ENCODE measurements at places on chromosomes 1 and 21. TPM values are rescaled to one million over a fixed set of nuclear protein-coding genes. Genes with fewer than 3 reads are reported as not detected.

GRCh38 chr1:29412591-29412990 lies 176.3 kb downstream of the PTPRU start:
- DNase-seq: no peak
- H3K27ac ChIP-seq: no peak overlapping the region
- no peak overlapping the region for H3K4me3 ChIP-seq
- H3K27me3 ChIP-seq: no peaks in the 10 kb centered on the region
- no peaks in the 10 kb centered on the region for H3K36me3 ChIP-seq

ETV3L gene
- total RNA-seq: not detected

DNA sequence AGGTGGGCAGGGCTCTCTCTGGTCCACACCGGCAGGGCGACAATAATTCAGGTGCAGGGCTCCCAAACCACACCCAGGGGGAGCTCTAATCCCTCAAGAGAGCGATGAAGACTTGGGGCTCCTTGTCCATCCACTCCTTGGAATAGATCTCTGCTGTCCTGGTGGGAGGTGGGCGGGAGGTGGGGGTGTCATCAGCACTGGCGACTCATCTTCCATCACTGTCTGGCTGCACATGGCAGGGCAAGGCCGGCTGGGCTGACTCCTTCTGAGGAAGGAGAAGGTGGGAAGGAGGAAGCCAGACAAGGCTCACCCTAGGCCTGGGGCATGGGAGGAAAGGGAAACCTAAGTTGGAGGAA lies 29.3 kb downstream of the TNNT2 start:
- H3K4me3 ChIP-seq: no peak overlapping the region
- H3K4me1 ChIP-seq: no peaks in the 10 kb centered on the region
- DNase-seq: no peak

ESRRG gene
- total RNA-seq: 5.4 TPM

AMPD1 gene
- total RNA-seq: not detected

KIF21B gene
- 2.2 TPM for total RNA-seq

GRCh38 chr1:27724961-27725373 lies 794 bp upstream of the FAM76A start:
- H3K36me3 ChIP-seq: peaks cover 12% of the 10 kb centered on the region
- peak overlapping the region; percentile 98 for H3K4me3 ChIP-seq
- no peaks in the 10 kb centered on the region for H3K27me3 ChIP-seq
- peaks cover 27% of the 10 kb centered on the region for H3K4me1 ChIP-seq
- DNase-seq: no peak
- H3K27ac ChIP-seq: peak overlapping the region; percentile 96

DNA sequence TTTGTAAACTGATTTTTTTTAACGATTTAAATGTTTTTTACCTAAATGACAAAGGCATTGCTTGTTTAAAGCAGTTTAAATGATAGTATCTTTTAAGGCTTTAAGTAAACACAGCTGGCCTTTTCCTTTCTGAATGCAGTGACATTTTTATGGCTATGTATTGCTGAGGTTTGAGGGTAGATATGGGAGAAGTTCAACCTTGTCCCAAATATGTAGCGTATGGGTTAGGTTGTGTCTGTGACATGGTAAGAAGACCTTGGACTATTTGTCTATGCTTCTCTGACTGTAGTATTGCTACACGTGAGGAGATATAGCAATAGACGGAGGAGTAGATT lies 32.5 kb downstream of the PKNOX1 start:
- H3K27me3 ChIP-seq: no peaks in the 10 kb centered on the region
- no peak overlapping the region for H3K4me3 ChIP-seq

DNA sequence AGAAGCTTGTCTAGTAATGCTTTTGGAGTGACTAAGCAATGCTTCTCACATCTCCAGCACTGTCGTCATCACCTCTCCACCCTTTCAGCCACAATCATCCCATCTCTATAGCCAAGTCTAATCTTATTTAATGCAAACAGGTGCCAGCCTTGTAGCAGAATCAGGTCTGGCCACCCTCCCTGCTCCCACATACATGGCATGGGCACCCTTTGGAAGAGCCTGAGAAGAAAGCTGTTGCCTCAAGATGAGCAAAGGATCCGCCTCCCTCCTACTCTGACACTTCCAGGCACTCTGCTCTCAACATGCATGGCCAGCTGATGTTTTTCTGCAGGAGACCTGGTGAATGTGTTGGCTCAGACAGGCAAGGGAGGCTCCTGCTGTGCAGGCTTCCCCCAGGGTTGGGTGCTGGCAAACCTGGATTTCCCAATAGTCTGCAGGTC lies 113.1 kb upstream of the GRIK3 start:
- peak; percentile 82 for DNase-seq
- no peak overlapping the region for H3K4me3 ChIP-seq
- peaks cover 39% of the 10 kb centered on the region for H3K27me3 ChIP-seq
- no peaks in the 10 kb centered on the region for H3K36me3 ChIP-seq
- no peaks in the 10 kb centered on the region for H3K4me1 ChIP-seq

TINAGL1 gene
- total RNA-seq: 139 TPM

GRCh38 chr1:167003711-167004110 lies 14.6 kb downstream of the MAEL start:
- H3K36me3 ChIP-seq: no peaks in the 10 kb centered on the region
- no peak overlapping the region for H3K27ac ChIP-seq
- no peak overlapping the region for H3K4me3 ChIP-seq
- H3K4me1 ChIP-seq: no peaks in the 10 kb centered on the region

PRDX1 gene
- total RNA-seq: 244 TPM

FUBP1 gene
- 86.8 TPM for total RNA-seq

BLACAT1 gene
- not detected for total RNA-seq

DNA sequence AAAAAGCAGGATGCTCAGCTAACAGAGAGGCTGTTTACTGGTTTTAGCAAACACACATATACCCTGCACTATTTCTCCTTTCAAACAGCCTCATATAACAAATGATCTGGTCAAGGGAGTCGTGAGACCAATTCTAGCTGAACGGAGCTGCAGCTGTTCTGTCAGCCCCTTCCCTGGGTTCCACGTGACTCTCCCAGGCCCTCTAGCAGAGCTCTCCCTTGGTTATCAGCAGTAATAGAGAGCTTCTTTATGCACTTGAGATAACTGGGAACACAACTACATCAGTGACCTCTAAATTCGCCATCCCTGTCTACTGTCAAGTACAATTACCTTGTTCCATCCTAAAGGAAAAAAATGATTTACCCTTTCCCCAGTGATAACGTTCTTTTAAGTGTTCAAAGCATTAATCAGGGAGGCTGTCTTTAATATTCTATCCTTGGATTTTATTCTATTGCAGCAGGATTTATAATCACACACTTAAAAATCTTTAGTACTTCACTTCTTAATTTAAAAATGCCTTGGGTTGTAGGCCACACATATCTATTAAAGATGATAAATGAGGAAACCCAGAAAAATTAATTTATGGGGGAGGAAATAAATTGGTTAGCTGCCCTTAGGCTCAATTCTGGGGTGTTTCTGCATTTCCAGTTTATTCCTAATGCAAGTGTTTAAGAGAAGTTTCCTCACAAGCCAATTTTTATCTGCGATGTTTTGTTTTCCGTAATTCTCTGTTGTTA lies 28.2 kb downstream of the PTGER3 start:
- H3K27ac ChIP-seq: no peak overlapping the region
- DNase-seq: no peak
- H3K27me3 ChIP-seq: no peaks in the 10 kb centered on the region
- no peaks in the 10 kb centered on the region for H3K36me3 ChIP-seq
- H3K4me3 ChIP-seq: no peak overlapping the region
- H3K4me1 ChIP-seq: no peaks in the 10 kb centered on the region

DNA sequence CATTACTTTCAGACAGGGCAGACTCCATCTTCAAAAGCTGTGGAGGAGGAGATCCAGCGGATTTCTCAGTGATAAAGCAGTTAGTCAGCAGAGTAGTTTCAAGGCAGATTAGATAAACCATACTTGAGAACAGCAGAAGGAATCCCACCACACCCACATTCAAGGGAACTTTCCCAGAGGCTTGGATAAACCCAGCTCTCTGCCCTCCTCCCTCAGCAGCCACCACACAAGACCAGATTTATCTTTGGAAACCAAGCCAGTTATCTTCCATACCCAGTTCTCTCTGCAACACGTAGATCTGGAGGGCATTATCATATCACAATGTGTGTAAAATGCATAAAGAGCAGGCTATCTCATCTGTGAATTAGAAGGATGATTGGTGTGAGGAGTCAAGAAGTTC lies 40.2 kb downstream of the GFI1 start:
- no peaks in the 10 kb centered on the region for H3K36me3 ChIP-seq
- DNase-seq: no peak
- H3K4me3 ChIP-seq: no peak overlapping the region

- H3K4me1 ChIP-seq: peaks cover 16% of the 10 kb centered on the region
- peak overlapping the region; percentile 27 for H3K4me3 ChIP-seq
- H3K27ac ChIP-seq: no peak overlapping the region
- DNase-seq: no peak
- H3K27me3 ChIP-seq: peaks cover 38% of the 10 kb centered on the region
- H3K36me3 ChIP-seq: no peaks in the 10 kb centered on the region
Observed at GRCh38 chr1:177181280-177181630, 10.5 kb downstream of the BRINP2 start.
